Posterior vena cava (tissue), 2 donors: ENCODE measurements at places on chromosomes 5 and 9.

GRCh38 chr9:36276781-36277181 is 18.5 kb upstream of the GNE start:
- no peak for DNase-seq

DNA sequence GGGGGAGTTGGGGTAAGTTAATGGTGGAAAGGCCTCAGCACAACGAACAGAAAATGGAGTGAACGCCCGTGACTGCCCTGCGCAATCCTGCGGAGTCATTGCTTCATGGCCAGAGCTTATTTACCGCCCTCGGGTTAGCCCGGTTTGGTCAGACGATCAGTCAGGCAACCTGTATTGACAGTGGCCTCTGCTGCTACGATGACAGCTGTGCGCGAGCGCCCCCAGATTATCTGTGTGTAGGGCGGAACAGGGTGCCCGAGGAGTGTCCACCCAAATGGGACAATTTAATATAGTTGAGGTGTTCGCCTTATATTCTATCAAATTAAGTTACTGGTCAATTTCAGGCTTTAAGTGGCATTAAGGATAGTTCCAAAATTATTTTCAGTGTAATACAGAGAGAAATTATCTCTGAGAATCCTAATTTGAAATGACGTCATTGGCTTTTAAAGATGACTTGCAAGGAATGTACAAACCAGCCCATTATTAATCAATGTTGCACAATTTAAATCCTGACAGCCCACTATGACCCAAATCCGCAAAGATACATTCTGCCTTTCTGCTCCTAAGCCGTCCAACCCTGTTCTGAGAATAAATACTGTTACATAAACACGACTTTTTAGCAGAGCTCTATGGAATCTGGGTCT is 879 bp upstream of the UBQLN1 start:
- peak; percentile 93 for DNase-seq

- DNase-seq: peak; percentile 75
Measured at GRCh38 chr5:2131826-2132496, 249.2 kb upstream of the IRX4 start.

- DNase-seq: no peak
Measured at GRCh38 chr5:54226215-54226614, 84.2 kb downstream of the ARL15 start.

DNA sequence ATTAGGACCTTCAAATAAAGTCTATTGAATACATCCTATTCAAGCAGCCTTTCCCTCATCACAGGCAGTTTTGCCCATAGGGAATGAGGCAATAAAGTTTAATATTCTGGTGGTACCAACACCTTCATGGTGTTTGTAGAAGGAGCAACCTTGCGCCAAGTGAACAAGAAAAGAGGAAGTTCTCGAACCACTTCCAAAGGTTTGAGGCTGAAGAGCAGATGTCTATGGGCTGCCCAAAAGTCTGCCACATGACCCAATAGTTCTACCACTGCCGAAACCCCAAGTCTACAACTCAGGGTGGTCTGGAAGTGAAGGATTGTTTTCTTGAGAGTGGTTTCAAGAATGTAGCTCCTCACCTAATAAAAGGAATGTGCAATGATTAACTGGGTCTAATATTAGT is 123.1 kb downstream of the NPR3 start:
- DNase-seq: no peak

GRCh38 chr5:149860801-149861322 is 83.7 kb downstream of the PDE6A start:
- DNase-seq: no peak

DNA sequence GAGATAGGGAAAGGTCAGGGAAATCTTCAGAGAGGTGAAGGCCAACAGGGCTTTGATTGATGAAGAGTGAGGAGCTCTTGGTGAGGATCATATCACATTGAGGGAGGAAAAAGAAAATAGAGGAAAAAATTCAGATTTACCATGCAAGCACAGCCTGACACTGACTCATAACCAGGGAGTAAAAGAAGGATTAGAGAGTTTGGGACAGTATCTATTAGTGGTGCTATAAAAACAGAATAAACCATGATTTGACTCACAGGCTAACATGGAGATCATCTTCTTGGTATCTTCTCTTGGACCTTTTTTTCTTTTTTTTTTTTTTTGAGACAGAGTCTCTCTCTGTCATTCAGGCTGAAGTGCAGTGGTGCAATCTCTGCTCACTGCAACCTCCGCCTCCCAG is 44.4 kb downstream of the MUSK start:
- no peak for DNase-seq

- peak; percentile 81 for DNase-seq
Measured at GRCh38 chr5:179731791-179732411, 721 bp upstream of the MAML1 start.

DNA sequence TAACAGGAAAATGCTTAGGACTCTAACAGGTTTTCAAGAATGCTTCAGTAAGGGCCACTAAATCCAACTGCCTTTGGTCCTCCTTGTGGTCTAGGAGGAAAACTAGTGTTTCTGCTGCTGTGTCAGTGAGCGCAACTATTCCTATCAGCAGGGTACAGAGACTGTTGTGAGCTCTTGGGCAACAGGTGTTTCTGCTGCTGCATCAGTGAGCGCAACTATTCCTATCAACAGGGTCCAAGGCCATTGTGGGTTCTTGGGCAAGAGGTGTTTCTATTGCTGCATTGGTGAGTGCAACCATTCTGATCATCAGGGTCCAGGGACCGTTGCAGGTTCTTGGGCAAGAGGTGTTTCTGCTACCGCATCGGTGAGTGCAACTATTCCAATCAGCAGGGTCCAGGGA is 256.3 kb downstream of the CDH10 start:
- no peak for DNase-seq
